ENCODE measurements at places on chromosomes 2 and 18.
A peak's percentile ranks its signal among the peaks of the same experiment; 100 is the strongest.

DNA sequence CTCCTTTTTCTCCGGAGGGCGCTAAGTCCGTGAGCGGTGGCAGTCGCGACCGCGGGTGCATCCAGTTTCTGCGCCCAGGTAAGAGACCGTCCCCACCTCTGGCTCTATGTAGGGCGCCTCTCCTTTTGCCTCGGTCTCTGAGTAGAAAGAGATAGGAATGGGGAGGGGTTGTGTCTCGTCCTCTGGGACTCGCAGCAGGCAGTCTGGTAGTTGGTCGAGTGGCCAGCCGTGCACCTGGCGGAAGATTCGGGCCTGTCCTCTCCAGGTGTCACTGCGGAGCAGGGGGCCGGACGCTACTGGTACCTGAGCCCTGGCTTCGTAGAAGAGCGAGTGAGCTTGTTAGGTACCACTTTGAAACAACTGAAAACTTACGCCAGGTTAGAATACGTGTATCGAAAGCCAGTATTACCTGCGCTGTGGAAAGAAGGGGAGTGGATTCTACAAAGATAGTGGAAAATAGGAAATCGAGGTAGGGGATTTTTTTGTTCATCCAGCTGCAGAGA, 403 bp downstream of the MAP2 start:
- DNase-seq = no peak
- H3K27me3 ChIP-seq = peaks cover 34% of the 10 kb centered on the region
- H3K4me1 ChIP-seq = no peaks in the 10 kb centered on the region
- H3K4me3 ChIP-seq = peak overlapping the region; percentile 56
- peak overlapping the region; percentile 63 for H3K27ac ChIP-seq
- no peaks in the 10 kb centered on the region for H3K36me3 ChIP-seq

- no peaks in the 10 kb centered on the region for H3K4me1 ChIP-seq
- H3K36me3 ChIP-seq = no peaks in the 10 kb centered on the region
- DNase-seq = no peak
- H3K27ac ChIP-seq = no peak overlapping the region
- no peak overlapping the region for H3K4me3 ChIP-seq
Measured at GRCh38 chr2:183105402-183106134, 18.7 kb upstream of the NUP35 start.

- H3K27ac ChIP-seq = peak overlapping the region; percentile 92
- H3K4me1 ChIP-seq = peaks cover 25% of the 10 kb centered on the region
- H3K27me3 ChIP-seq = peaks cover 23% of the 10 kb centered on the region
- H3K4me3 ChIP-seq = peak overlapping the region; percentile 82
- H3K36me3 ChIP-seq = peaks cover 2% of the 10 kb centered on the region
- DNase-seq = peak; percentile 48
Measured at GRCh38 chr2:29314816-29315571, 199.8 kb downstream of the CLIP4 start.

- no peaks in the 10 kb centered on the region for H3K27me3 ChIP-seq
- no peak overlapping the region for H3K4me3 ChIP-seq
- H3K36me3 ChIP-seq = peaks cover 60% of the 10 kb centered on the region
- peaks cover 5% of the 10 kb centered on the region for H3K4me1 ChIP-seq
- H3K27ac ChIP-seq = no peak overlapping the region
- no peak for DNase-seq
Measured at GRCh38 chr2:101881131-101881530, 110.6 kb upstream of the IL1R2 start.

GRCh38 chr2:227163485-227163997, 464 bp downstream of the COL4A4 start:
- H3K27me3 ChIP-seq = peaks cover 61% of the 10 kb centered on the region
- H3K27ac ChIP-seq = no peak overlapping the region
- H3K4me3 ChIP-seq = peak overlapping the region; percentile 72
- no peak for DNase-seq
- no peaks in the 10 kb centered on the region for H3K36me3 ChIP-seq

DNA sequence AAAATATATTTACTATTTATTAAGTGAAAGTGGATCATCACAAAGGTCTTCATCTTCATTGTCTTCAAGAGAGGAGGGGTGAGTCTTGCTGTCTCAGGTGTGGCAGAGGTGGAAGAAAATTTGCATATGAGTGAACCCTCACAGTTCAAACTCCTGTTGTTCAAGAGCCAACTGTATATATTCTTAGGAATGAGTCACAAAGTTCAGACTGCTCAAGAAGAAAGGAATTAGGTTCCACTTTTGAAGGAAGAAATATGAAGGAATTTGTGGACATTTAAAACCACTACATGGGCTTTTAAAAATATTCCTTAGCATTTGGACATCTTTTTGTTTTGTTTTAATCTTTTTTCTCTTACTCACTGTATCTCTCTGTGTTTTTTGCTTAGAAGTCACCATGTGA, 212.6 kb downstream of the INSIG2 start:
- no peak overlapping the region for H3K27ac ChIP-seq
- H3K27me3 ChIP-seq = peaks cover 47% of the 10 kb centered on the region
- H3K4me3 ChIP-seq = no peak overlapping the region
- DNase-seq = no peak

DNA sequence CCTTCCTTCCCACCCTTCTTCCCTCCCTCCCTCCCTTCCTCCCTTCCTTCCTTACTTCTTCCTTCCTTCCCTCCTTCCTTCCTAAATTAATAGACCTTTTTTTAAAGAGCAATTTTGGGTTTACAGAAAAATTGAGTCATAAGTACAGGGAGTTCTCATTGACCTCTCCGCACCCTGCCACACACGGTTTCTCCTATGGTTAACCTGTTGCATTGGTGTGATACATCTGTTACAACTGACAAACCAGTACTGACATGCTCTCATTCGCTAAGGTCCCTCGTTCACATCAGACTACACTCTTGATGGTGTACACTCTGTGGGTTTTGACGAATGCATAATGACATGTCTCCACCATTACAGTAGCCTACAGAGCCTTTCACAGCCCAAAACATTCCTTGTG, 11.6 kb upstream of the SDC1 start:
- no peak overlapping the region for H3K27ac ChIP-seq
- H3K27me3 ChIP-seq = peaks cover 29% of the 10 kb centered on the region
- H3K4me3 ChIP-seq = no peak overlapping the region
- H3K36me3 ChIP-seq = no peaks in the 10 kb centered on the region
- DNase-seq = no peak

DNA sequence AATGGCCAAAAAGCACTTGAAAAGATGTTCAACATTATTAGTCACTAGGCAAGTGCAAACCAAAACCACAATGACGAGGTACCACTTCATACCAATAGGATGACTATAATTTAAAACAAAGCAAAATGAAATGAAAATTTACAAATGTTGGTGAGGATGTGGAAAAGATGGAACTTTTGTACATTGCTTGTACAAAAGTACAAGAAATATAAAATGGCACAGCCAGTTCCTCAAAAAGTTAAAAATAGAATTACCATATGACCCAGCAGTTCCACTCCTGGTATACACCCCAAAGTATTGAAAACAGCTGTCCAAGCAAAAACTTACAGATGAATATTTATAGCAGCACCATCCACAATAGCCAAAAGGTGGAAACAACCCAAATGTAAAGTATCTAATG, 107.8 kb upstream of the XPO1 start:
- no peak overlapping the region for H3K4me3 ChIP-seq
- H3K36me3 ChIP-seq = no peaks in the 10 kb centered on the region
- H3K27me3 ChIP-seq = no peaks in the 10 kb centered on the region
- no peak overlapping the region for H3K27ac ChIP-seq
- H3K4me1 ChIP-seq = peaks cover 2% of the 10 kb centered on the region
- no peak for DNase-seq

DNA sequence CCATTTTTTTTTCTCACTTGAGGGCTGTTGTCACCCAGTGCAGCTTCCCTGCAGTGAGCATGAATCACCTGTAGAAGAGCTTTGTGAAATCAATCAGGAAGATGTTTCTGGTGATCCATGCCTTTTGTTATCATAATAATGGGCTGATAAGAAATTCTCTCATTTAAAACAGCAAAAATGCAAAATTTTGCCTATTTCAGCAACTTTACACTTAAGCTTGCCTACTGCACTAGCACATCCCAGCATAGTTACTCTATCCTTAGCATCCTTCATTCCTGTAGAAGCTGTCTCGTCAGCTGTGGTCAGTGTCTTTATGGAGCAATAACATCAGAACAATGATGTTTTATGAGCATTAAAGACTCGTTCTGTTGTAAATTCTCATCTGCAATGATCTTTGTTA, 178.6 kb upstream of the ZNF804A start:
- no peaks in the 10 kb centered on the region for H3K27me3 ChIP-seq
- DNase-seq = no peak
- no peaks in the 10 kb centered on the region for H3K36me3 ChIP-seq
- no peak overlapping the region for H3K27ac ChIP-seq

DNA sequence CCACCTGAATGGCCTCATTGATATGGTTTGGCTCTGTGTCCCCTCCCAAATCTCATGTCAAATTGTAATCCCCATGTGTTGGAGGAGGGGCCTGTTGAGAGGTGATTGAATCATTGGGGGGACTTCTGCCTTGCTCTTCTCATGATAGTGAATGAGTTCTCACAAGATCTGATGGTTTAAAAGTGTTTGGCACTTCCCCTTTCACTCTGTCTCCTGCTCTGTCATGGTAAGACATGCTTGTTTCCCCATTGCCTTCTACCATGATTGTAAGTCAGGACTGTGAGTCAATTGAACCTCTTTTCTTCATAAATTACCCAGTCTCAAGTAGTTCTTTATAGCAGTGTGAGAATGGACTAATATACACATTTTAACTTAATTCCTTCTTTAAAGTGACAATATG, 146.8 kb upstream of the KCNJ3 start:
- DNase-seq = no peak
- H3K36me3 ChIP-seq = no peaks in the 10 kb centered on the region
- no peak overlapping the region for H3K27ac ChIP-seq
- no peak overlapping the region for H3K4me3 ChIP-seq
- no peaks in the 10 kb centered on the region for H3K4me1 ChIP-seq
- H3K27me3 ChIP-seq = no peaks in the 10 kb centered on the region

GRCh38 chr18:43139288-43139946, 23.9 kb upstream of the RIT2 start:
- H3K4me1 ChIP-seq = no peaks in the 10 kb centered on the region
- H3K27ac ChIP-seq = no peak overlapping the region
- DNase-seq = no peak
- no peaks in the 10 kb centered on the region for H3K36me3 ChIP-seq
- H3K4me3 ChIP-seq = no peak overlapping the region
- H3K27me3 ChIP-seq = no peaks in the 10 kb centered on the region

Measured in effector memory CD8-positive, alpha-beta T cell (primary cell).